ENCODE measurements at places on chromosomes 12 and 14.

DNA sequence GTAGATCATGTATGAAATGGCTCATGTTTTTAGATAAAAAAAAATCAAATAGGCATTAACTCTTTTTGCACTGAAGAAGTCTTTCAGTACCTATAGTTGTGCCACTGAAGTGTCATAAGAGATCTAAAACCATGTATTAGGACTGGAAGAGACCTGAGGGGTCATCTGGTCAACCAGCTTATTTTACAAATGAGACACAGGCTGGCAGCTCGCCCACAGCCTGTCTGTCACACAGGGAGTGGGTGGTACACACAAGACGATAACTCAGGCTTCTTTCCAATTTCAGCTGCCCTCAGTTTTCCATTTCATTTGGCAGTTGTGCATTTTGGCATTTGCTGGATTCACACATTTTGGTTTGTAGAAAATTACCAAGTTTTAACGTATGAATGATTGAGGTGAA lies 34.7 kb downstream of the C12orf75 start:
- no peak for DNase-seq

DNA sequence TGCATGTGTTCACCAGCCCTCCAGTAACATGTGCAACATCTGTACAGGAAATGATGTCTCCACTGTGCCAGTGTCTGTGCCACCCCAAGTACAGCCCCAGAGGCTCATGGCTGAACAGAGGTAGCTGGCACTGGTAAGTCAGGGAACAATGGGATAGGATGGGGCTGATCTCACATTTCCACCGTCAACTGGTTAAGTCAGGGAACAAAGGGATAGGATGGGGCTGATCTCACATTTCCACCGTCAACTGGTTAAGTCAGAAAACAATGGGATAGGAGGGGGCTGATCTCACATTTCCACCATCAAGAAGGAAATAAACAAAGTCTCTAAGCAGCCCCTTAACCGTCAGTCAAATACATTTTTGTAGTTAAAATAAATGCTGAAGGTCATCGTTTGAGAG lies 246.6 kb downstream of the TMEM132D start:
- no peak for DNase-seq

- no peak for DNase-seq
Measured at GRCh38 chr12:25585662-25586061, 32.6 kb upstream of the LMNTD1 start.

- DNase-seq = no peak
Measured at GRCh38 chr12:67477681-67478265, 170.8 kb upstream of the DYRK2 start.

DNA sequence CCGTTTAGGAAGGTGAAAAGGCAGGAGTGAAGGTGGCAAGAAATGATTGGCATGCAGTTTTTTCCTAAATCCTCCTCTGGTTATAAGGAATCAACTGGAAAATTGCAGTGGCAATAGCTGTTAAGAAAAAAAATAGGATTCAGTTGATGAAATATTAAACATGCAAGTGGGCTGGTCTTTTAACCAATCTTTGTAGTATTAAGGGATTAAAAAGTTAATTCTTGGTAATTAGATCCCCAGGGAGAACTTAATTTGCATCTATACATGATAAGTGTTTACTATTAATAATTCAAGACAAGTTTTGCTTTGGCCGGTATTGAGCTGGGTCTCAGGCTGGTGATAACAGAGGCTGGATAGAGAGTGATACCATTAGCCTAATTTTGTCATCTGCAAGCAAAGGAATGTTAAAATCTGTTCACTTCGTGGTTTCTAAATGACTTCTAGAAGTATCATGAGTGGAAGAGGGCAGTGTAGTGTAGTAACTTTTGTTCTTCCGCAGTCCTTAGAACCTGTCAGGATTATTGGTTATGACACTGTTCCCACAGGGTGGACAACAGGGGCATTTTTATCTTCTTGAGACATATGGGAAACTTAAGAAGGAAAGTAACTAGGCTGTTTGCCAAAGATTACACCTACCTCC lies 118.5 kb downstream of the PRKCH start:
- DNase-seq = no peak

DNA sequence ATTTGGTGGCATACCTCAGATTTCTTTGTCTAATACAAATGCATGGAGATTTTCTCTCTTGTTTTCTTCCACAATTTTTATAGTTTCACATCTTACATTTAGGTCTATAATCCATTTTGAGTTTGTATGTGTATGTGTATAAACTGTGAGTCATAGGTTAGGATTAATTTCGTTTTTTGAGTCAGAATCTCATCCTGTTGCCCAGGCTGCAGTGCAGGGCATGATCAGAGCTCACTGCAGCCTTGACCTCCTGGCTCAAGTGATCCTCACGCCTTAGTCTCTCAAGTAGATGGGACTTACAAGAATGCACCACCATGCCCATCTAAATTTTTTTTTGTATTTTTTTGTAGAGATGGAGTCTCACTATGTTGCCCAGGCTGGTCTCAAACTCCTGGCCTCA lies 71.6 kb downstream of the OTOGL start:
- no peak for DNase-seq

GRCh38 chr14:77985211-77985615 lies 185.0 kb upstream of the NRXN3 start:
- DNase-seq = peak; percentile 51

DNA sequence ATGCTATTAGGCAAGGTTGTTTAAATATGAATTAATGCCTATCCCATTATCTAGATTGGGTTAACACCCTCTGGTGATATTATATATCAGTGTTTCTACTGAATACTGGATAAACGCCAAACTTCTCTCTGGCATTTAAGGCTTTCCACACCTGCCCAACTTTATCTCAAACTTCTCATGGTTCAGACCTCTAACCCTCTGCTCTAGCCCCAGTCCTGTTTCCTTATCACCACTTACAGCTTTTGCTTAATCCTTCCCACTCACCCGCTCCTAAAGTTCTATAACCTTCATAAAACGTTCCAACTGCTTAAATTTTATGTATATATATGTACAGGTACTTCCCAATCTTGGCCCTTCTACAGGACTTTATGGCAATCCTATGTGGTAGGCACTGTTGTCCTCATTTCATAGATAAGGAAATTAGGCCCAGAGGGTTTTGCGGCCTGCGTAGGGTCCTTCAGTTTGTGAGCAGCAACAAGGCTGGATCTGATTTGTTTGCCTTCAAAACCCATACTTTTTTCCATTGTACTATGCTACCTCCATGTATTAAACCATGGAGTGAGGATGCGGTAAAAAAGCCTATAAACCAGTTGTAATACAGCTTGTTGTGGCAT lies 1.2 kb downstream of the LPCAT3 start:
- DNase-seq = no peak

GRCh38 chr14:73723406-73723796 lies 9.2 kb upstream of the PNMA1 start:
- DNase-seq = no peak

DNA sequence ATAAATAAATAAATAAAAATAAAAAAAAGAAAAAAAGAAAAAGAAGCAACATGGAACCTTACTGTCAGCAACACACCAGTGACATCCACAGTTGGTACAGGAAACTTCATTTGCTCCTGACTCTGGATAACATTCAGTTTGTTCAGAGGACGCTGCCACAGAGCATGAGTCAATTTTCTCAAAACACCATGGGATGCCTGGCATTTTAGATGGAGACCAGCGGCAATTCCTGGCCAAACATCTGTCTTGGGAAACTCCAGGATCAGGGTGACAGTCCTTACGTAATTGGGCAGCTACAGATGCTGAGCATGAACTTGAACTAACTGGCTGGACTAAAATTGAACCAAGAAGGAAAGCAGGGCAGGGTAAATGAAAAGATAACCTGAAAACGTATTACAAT lies 166.2 kb upstream of the CPNE8 start:
- no peak for DNase-seq

- peak; percentile 33 for DNase-seq
Measured at GRCh38 chr14:63853831-63854293, 1.1 kb downstream of the SYNE2 start.

GRCh38 chr12:14314801-14315200 lies 50.7 kb upstream of the ATF7IP start:
- no peak for DNase-seq

GRCh38 chr14:58356268-58356667 lies 39.5 kb upstream of the TOMM20L start:
- DNase-seq = peak; percentile 2

DNA sequence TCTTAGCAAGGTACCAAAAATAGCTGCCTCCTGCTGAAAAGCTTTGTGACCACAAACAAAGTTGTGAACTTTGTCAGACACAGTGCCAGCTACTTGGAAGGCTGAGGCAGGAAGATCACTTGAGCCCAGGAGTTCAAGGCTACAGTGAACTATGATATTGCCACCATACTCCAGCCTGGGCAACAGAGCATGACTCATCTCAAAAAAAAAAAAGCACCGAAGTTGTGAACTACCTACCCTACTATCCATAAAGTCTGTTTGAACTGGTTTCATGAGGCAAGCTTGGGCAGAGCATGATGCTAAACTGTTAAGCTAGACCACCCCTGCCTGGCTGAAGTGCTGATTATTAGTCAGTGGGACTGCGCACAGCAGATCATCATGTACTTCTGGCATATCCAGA lies 75.5 kb downstream of the RAD52 start:
- DNase-seq = peak; percentile 6

DNA sequence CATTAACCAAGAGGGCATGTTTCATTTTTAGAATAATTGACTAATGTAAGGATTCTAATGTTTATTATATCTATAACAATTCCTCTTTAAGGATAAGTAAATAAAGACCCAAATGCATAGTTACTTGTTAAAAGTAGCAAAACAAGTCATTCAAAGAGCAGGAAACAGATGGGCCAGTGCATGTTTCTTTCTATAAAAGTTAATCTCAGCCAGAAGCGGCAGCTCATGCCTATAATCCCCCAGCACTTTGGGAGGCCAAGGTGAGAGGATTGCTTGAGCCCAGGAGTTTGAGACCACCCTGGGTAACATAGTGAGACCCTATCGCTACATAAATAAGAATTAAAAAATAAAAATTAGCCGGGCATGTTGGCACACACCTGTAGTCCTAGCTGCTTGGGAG lies 391.0 kb upstream of the RGS6 start:
- no peak for DNase-seq

Data from fibroblast of skin of right quadriceps (primary cell).